NCI-H2029 treated with DMSO at 0.1 percent for 48 hours (cell line): ENCODE measurements at places on chromosomes 4 and X.

DNA sequence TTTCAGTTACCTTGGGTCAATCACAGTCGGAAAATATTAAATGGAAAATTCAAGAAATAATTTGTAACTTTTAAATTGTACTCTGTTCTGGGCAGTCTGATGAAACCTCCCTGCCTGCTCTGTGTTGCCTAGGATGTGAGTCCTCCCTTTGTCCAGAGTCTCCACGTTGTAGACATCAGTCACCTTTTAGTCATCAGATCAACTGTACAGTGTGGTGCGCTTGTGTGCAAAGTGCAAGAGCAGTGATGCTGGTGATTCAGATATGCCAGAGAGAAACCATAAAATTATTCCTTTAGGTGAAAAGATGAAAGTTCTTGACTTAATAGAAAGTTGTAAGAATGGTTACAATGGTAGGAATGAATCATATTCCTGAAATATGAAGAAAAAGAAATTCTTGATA lies 1.4 kb downstream of the SPATA4 start:
- DNase-seq = no peak

DNA sequence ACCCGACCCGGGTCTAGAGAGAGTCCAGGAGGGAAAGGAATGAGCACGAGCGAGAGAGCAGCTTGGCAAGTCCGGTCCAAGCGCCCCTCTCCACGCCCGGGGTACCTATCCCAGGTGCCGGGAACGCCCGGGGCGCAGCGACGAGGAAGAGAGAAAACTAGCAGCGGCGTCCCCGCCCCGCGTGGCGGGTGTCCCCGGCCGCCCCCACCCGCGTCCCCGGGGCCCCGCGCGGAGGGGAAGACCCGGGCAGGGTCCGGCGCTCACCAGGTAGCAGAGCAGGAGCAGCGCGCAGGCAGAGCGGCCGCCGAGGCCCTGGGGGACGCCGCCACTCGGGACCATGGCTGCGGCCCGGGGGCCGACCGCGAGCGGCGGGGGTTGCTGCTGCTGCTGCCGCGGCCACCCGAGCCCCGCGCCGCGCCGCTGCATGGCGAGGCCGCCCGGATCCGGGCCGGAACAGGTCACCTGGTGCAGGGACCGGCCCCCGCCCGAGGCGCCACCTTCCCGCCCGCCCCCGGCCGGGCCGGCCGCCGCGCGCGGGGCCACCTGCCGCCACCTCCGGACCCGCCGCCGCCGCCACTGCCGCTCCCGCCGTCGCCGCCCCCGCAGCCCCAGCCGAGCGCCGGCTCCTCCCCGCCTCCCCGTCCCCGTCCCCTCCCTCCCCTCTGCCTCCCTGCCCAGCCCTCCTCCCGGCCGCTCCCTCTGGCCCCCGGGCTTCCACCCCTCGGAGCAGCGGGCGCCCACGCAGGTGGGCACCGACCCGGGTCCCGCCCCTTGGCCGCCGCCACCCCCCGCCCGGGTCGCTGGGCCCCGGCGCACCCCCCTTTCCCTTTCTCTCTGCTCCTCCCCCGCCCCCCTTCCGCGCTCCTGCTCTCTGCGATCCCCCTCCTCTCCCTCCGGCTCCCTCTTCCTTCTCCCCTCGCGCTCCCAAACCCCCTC lies at the start of gene SEL1L3:
Gene SEL1L3 (minus strand): TSS at position 578 of the 936 bp plus-strand sequence. CDS start 152 bp downstream, at position 426.
- DNase-seq = no peak

DNA sequence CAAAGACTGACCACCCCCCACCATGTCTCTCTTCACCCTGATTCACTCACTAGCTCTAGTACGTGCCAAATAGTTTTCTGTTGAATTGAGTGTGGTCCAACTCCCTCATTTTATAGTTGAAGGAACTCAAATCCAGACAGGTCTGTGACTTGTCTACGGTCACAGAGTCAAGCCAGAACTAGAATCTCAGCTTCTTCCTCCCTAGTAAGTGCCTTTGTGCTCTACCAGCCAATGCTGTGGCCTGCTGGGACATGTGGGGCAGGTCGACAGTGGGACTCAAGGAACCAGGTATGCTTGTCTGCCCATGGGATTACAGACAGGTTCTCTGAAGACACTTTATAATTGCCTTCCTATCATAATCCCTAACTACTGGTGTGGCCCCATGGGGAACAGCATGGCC lies 108.6 kb upstream of the CPEB2 start:
- DNase-seq = no peak

GRCh38 chr4:187606581-187606980 lies 389.0 kb upstream of the ZFP42 start:
- peak; percentile 43 for DNase-seq

- no peak for DNase-seq
Observed at GRCh38 chr4:180081072-180081471, 2162.1 kb upstream of the TENM3 start.

DNA sequence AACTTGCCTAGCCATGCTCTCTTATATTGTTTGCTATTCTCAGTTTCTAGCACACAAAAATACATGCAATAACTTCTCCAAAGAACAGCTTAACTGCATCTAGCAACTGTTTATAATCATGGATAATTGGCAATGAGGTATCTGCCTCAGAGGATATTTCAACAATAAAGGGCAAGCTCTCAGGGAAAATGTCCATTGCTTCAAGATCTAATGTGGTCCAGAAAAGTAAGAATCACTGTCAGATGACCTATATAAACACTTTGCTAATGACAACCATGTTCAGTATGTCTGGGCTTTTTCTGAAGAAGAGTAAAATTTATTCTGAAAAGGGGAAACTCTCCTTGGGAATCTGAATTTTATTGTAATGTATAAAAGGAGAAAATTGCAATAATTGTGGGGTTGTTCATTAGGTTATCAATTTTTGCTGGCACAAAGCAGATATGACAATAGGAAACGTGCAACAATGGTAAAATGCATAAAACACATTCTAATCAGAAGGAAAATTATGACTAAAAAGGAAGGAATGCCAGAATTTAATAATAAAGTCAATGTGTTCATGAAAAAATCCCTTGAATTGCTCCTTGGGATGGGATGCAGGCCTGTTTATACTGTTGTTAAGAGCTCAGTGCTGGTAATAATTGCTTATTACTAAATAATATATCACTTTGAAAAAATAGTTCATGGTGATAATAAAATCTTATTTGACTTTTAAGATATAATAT lies 90.3 kb downstream of the ANTXR2 start:
- no peak for DNase-seq

- no peak for DNase-seq
Observed at GRCh38 chr4:148261848-148262247, 180.4 kb downstream of the NR3C2 start.
